ENCODE measurements at places on chromosomes 4 and X.

DNA sequence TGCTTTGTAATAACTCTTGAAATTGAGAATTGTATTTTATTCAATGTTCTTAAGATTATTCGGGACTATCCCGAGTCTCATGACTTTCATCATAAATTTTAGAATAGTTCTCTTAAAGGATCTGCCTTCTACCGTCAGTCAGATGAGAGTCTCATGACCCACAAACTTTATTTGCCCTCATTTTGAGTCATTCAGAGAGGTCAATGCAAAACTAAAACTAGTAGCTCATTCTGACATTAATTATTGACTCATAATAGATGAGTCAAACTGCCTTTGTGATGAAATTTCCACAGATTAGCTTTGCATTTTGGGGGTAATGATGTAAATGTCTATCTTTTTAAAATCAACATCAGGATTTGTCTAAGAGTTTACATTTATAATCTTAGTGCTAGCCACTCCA lies 1527.3 kb downstream of the TECRL start:
- DNase-seq = no peak

DNA sequence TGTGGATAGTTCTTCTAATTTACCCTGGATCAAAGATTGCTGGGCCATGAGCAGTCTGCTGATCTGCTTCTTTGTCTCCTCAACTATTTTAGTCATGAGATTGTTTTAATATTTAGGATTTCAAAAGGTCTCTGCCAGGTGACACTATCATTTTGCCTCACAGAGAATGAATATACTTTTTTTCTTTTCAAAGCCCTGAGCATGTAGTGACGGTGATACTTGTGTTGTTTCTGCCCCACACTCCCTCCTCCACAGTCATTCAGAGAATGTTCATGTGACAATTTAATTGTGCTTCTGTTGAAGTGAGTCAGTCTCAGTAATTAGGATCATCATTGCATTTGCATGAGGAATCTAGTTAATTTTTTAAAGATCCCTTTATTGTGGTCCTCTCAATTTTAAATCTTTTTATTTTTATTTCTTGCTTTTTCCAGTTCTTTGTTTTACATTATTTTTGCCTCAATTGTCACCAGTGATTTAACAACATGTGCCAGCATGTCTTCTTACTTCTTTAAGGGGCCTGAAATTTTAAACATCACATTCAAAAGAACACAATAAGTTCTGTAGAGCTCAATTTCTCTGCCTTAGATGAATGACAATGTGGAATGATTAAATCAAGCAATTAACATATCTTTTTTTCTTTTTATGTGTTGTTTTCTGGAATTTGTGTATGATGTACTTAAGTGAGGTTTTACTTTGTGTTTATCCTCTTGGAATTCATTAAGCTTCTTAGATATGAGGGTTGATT lies 12.3 kb downstream of the MMRN1 start:
- DNase-seq = no peak

DNA sequence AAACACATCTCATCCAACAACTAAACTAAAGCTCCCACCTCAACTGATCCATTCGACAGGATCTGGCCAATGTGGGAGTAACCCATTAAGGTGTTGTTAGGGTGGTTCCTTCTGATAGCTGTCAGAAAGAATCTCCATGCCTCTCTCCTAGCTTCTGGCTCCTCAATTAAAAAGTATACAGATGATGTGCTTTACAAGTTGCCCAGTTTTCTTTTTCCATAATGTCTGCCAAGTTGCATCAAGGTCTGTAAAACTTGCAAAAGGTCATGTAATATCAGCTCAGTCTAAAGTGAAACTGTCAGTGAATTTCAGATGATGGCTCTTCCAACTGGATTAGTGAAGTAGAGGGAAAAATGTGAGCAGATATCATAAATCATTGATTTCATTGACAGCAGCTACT lies 191.8 kb downstream of the RAB28 start:
- no peak for DNase-seq

GRCh38 chr4:34178476-34178875 lies 2065.8 kb downstream of the ARAP2 start:
- no peak for DNase-seq

Measured in activated naive CD4-positive, alpha-beta T cell treated with Interleukin-2 at 50 U/mL for 16 hours (primary cell).